Tibial artery (tissue), 4 donors: ENCODE measurements at places on chromosomes 12 and 14.

GRCh38 chr12:51323966-51324895, at the start of gene BIN2:
BIN2 (minus strand) TSS chr12:51324174; CDS start chr12:51324102, 72 bp downstream.
- DNase-seq = peak; percentile 37

- no peak for DNase-seq
Measured at GRCh38 chr14:59356312-59356711, 108.9 kb downstream of the GPR135 start.

DNA sequence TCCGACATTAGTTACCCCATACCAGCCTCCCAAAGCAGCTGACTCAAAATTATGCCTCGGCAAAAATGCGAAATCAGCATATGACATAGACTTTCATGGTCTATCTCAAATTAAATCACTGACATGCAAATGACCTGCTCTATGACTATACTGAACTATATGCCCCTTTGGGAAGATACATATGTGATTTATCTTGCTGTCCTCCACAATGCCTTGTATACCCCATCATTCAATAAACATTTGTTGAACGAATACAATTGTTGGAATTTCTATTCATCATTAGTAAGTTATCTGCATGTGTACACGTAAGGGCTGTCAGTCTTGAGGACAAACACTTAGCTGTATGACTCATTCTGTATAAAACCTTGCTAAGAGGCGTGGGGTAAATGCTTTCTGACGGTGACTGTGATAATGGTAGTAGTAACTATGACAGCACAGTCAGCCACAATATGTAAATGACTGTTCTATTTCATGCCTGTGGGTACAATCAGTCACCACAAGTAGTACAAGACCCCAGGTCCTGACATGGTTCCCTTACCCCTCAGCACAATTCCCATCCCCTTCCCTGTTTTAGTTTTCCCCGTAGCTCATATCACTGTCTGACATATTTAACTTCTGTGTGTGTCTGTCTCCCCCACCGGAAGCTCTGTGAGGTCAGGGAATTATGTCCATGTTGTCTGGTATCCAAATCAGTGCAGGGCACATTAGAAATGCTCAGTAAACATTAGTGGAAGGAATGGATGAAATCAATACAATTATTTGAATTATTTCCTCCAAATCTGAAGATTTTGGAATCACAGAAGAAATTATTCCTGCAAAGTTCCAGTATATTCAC, 42.8 kb downstream of the STXBP6 start:
- DNase-seq = no peak

DNA sequence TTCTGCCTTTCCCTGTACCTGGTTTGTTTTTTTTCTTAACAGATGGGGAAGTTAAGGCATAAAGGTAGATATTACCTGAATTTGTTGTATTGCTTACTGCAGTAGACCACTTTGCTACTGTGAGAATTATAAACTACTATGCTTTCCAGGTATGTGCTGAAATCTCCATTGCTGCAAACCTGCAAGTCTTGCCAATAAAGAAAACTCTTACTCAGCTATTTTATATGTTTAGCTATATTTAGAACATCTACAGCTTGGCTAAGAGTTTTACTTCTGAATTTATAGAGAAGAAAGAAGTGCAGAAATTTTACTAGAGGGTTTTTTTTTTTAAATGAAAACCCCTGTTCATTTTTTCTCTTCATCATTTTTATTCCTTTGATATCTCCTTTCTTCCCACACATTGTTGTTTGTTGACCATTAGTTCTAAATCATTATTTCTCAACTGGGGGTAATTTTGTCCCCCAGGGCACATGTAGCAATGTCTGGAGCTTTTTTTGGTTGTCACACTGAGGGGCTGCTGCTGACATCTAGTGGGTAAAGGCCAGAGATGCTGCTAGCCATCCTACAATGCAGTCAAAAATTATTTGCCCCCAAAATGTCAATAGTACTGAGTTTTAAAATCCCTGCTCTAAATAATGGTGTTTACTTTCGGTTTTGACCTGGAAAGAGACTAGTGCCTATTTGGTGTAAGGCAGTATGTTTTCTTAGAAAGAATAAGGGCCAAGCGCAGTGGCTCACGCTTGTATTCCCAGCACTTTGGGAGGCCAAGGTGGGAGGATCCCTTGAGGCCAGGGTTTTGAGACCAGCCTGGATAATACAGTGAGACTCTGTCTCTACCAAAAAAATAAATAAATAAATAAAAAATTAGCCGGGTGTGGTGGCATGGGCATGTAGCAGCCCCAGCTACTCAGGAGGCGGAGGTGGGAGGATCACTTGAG, 48.6 kb downstream of the PCNX1 start:
- no peak for DNase-seq

DNA sequence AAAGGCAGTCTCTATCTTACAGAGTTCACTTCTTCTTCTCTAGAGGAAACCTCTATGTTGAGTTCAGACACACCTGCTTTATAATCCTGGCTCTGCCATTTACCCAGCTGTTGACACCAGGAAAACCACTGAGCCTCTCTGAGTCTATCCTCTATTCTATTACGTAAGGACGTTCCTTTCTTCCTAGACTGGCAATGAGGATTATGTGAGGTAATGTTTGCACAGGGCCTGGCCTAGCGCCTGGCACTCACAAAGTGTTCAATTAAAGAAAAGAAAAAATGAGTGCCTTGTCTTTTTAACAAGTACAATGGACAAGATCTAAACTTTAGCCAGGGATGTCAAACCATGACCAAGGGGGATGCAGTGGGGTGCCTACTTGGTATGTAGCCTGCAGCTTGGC, 641.9 kb upstream of the TBX3 start:
- no peak for DNase-seq

DNA sequence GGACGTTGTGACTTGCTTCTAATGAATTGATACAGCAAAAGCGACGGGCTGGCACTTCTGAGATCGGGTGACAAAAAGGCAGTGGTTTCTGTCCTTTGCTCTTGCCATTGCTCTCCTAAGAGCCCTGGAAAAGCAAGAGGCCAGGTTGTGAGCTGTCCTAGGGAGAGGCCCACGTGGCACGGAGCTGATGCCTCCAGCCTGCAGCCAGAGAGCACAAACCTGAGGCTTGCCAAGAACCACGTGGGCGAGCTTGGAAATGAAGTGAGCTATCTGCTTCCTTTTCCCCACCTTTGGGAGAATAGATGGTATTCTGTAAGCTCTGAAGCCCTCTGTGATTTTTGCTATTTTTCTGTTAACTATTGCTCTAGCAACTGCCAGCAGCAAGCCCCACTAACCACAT, 26.4 kb upstream of the NOS1 start:
- DNase-seq = no peak

GRCh38 chr14:101186992-101187815, 283.7 kb upstream of the RTL1 start:
- no peak for DNase-seq

DNA sequence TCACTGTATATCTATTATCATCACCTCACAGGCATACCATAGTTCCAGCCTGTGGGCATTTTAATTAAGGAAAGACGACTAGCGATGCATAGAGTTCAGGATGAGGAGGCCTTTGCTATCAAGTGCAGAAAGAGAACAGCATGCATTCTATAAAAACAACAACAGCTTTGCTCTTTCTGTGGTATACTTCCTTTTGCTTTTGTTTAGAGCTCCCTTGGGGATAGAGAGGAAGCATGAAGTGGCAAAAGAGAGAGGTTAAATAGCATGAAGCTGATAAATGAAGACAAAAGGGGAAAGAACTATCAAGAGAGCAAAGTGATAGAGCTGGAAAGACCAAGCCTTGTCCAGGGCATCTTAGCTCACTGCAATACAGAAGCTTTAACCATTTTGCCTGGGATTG, 23.5 kb downstream of the IFNG-AS1 start:
- no peak for DNase-seq

DNA sequence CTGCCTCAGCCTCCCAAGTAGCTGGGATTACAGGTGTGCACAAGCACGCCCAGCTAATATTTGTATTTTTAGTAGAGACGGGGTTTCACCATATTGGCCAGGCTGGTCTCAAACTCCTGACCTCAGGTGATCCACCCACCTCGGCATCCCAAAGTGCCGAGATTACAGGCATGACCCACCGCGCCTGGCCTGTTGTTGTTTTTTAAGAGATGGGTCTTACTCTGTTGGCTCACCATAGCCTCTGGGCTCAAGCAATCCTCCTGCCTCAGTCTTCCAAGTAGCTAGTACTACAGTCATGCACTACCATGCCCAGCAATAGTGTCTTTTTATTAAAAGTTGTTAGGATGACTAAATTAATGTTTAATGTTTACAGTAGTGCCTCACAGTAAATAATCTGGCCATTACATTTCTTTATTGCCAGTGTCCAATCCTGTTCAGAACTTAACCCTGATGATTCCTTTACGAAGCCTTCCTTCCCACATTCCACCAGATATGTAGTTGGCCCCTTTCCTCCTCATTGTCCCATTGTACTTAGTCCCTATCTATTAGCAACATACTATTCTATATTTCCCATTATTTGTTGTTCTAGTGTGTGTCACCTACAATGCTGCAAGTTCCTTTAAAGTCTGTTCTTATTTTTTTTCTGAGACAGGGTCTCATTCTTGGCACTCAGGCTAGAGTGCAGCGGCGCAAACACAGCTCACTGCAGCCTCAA, 8.8 kb upstream of the SMARCC2 start:
- DNase-seq = no peak

DNA sequence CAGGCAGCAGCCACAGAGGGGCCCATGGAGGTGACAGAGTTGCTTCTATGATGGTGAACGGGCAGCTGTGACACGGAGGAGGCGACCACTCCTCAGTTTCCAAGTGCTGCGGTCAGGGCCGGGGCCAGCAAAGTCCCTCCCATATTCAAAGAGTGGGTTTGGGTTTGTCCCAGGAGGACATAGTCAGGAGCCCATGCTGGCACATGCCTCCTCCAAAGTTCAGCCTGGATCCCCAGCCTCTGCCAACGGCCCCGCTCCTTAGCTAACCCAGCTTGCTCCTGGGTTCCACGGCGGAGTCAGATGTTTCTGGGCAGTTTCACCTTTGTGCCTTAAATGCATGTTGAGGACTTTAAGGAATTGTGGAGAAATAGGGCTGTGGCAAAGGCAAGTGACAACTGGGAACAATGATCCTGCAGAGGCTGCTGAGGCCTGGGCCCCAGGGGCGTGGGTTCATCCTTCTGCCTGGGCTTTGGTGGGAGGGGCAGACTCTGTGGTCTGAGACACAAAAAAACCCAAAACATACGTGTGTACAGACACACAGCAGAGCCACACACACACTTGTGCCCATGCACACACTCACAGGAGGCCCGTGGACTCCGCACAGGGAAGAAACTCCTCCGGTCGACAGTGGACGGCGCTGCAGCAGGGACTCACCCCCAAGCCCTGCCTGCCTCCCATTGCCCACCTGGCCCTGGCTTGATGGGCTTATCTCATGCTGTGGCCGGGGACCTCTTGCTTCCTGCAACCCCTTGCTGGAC, 399.4 kb downstream of the TMEM121 start:
- peak; percentile 16 for DNase-seq

DNA sequence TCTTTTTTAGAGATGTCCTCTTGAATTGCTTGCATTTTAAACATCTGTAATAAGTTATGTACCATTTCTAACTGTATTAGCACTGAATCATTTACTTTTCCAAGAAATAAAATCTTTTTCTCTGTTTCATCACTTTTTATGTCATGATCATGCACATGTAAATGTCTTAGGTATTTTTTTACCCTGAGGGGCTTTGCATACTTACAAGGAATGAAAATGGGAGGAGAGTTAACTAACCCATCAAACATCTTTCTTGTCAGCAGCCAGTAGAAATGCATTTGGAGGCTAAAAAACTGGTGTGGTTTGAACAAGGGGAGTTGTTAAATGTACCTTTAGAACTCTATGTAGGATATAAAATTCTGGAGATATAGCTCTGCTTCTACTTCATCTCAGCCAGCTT, 1080.3 kb downstream of the GALC start:
- DNase-seq = no peak

GRCh38 chr12:4780641-4781611, 60.7 kb downstream of the GALNT8 start:
- DNase-seq = peak; percentile 91

DNA sequence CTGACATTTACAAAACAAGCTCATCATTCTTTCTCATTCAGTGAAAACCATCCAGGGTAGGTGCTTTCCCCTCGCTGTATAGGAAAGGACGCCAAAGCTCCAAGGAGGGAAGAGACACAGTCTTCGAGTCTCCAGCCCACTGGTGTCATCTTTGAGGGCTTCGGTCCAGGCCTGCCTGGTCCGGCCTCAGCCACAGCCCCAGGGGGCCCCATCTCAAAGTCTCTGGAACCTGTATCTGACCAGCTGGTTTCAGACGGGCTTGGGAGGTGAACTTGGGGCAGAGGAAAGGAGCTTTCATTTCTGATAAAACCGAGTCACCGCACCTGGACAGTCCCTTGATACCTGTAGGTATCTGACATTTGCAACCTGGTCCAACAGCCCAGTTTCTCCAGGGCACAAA, 229.5 kb upstream of the RTL1 start:
- no peak for DNase-seq

- no peak for DNase-seq
Measured at GRCh38 chr14:21309956-21310355, 30.1 kb downstream of the RPGRIP1 start.

- DNase-seq = no peak
Measured at GRCh38 chr12:54526812-54527630, 22.4 kb upstream of the PDE1B start.

DNA sequence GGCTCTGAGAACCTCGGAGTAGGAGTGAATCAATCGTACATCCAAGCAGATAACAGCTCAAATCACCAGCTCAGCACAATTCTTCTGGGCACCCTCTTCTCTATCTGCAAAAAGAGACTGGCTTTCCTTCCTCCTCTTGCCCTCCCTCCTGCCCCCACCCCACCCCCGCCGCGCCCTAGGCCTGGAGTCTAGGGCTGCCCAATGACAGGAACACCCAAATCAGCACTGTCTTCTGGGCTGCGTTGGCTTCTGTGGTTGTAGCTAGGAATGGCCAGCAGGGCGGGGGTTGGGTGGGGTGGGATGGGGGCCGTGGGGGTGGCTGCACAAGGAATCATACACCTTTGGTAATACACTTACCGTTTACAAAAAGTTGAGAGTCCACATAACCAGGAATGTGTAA, 28.0 kb upstream of the TMCC3 start:
- DNase-seq = no peak
